Neural crest cell (in vitro differentiated cells): ENCODE measurements at places on chromosomes 5 and 9. TPM values are rescaled to one million over a fixed set of nuclear protein-coding genes. Genes with fewer than 3 reads are reported as not detected.
A peak's percentile ranks its signal among the peaks of the same experiment; 100 is the strongest.

DNA sequence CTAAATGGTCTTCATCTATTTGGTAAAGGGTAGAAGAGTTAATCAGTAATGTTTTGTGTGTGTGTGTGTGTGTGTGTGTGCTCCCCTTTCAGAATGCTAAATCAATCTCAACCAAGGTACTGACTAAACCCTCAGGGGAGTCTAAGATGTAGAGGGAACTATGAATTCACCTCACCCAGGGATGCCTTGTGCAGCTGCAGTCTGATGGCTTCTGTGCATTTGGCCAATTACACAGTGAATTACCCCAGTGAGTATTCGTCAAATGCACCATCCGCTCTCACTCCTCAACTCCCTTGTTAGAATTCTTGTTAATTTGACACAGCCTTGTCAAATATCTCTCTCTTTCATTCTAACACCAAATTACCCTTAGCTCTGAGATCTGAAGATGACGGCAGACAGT lies 234.6 kb downstream of the GABRB2 start:
- no peak overlapping the region for H3K27ac ChIP-seq
- H3K4me3 ChIP-seq = no peak overlapping the region
- no peak for DNase-seq
- no peaks in the 10 kb centered on the region for H3K27me3 ChIP-seq

DNA sequence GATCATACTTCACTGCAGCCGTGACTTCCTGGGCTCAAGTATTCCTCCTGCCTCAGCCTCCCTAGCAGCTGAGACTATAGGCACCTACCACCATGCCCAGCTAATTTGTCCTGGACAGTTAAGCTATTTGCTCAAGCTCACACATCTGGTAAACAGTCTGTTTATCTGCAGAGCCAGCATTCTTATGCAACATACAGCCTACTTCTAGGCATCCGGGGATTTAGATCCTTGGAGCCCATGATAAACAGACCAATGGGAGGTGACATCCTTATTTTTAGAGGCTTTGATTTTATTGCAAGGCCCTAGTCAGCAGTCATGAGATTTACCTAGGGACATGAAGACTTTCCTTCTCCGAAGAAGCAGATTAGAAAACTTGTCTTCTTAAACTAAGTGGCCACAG lies 21.0 kb downstream of the ATOX1 start:
- H3K4me3 ChIP-seq = no peak overlapping the region
- DNase-seq = no peak
- H3K27me3 ChIP-seq = no peaks in the 10 kb centered on the region
- H3K4me1 ChIP-seq = peaks cover 13% of the 10 kb centered on the region
- no peaks in the 10 kb centered on the region for H3K36me3 ChIP-seq
- H3K27ac ChIP-seq = peak overlapping the region; percentile 43

The ANKRD34B gene
- total RNA-seq = 0.05 TPM in 1 of 2 replicates, not detected in the other

The ZNF483 gene
- 26.0 and 28.7 TPM in 2 replicates for total RNA-seq

DNA sequence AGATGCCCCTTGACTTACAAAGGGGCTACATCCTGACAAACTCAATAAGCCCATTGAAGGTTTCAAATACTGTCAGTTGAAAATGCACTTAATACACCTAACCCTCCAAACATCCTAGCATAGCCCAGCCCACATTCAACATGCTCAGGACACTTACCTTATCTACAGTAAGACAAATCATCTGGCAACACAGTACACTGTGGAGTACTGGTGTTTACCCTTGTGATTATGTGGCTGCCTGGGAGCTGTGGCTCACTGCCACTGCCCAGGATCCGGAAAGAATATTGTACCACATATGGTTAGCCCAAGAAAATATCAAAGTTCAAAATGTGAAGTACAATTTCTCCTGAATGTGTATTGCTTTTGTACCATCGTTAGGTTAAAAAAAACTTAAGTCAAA lies 562.2 kb downstream of the HTR1A start:
- no peaks in the 10 kb centered on the region for H3K4me1 ChIP-seq
- DNase-seq = no peak
- H3K4me3 ChIP-seq = no peak overlapping the region

GRCh38 chr5:160213537-160213936 lies 15.8 kb upstream of the FABP6 start:
- no peak overlapping the region for H3K27ac ChIP-seq
- no peak overlapping the region for H3K4me3 ChIP-seq
- H3K27me3 ChIP-seq = peaks cover 3% of the 10 kb centered on the region
- peaks cover 14% of the 10 kb centered on the region for H3K4me1 ChIP-seq
- H3K36me3 ChIP-seq = no peaks in the 10 kb centered on the region
- DNase-seq = no peak

DNA sequence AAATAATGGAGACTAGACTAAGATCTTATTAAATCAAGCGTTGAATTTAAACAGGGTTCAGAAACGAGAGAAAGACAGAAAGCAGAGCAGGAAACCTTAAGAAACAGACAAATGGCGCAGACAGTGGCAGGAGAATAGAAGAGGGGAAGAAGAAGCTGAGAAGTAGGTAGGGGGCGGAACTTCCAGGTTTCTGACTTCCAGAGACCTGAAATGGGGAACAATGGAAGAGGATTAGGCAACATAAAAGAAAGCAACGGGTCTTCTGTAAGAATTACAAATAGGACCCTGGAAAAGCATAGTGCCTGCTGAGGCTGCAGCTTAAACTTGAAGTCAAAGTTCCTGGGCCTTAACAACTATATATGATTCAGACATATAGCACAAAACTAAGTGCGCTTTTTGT lies 101.7 kb downstream of the BNC2 start:
- no peak for DNase-seq
- peaks cover 11% of the 10 kb centered on the region for H3K4me1 ChIP-seq
- H3K36me3 ChIP-seq = no peaks in the 10 kb centered on the region
- no peaks in the 10 kb centered on the region for H3K27me3 ChIP-seq

- H3K4me1 ChIP-seq = peaks cover 28% of the 10 kb centered on the region
- H3K36me3 ChIP-seq = no peaks in the 10 kb centered on the region
- H3K4me3 ChIP-seq = no peak overlapping the region
- H3K27me3 ChIP-seq = no peaks in the 10 kb centered on the region
- H3K27ac ChIP-seq = no peak overlapping the region
Measured at GRCh38 chr9:107046692-107047091, 183.7 kb downstream of the ZNF462 start.

The GABRA1 gene
- not detected in 2 replicates for total RNA-seq

GRCh38 chr5:66553368-66553912 lies 42.8 kb upstream of the MAST4 start:
- DNase-seq = no peak
- H3K4me1 ChIP-seq = no peaks in the 10 kb centered on the region
- no peaks in the 10 kb centered on the region for H3K36me3 ChIP-seq
- H3K4me3 ChIP-seq = no peak overlapping the region
- H3K27ac ChIP-seq = no peak overlapping the region

DNA sequence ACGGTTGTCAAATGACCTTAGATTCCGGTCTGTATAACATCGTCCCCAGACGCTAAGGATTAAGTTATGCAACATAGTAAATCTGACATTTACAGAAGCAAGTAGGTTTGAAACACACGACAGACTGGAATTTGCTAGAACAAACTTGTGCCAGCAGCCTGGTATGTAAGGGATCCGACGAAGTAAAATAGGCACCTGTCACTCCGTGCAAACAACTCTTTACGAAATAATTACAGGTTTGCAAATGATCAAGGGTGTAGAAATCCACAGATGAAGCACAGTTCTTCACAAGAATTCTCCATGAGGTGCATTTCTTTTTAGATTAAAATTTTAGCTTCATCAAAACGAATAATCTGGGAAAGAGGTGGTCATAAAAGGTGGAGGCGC lies 508 bp downstream of the MOCS2 start:
- peaks cover 8% of the 10 kb centered on the region for H3K36me3 ChIP-seq
- peak overlapping the region; percentile 96 for H3K4me3 ChIP-seq
- H3K27ac ChIP-seq = no peak overlapping the region
- no peak for DNase-seq

GRCh38 chr9:643966-644365 lies 197.5 kb upstream of the DMRT1 start:
- no peak for DNase-seq
- H3K4me3 ChIP-seq = no peak overlapping the region
- peaks cover 14% of the 10 kb centered on the region for H3K4me1 ChIP-seq
- no peak overlapping the region for H3K27ac ChIP-seq
- H3K27me3 ChIP-seq = no peaks in the 10 kb centered on the region
- no peaks in the 10 kb centered on the region for H3K36me3 ChIP-seq

The TNC gene
- 0.16 and 0.30 TPM in 2 replicates for total RNA-seq

DNA sequence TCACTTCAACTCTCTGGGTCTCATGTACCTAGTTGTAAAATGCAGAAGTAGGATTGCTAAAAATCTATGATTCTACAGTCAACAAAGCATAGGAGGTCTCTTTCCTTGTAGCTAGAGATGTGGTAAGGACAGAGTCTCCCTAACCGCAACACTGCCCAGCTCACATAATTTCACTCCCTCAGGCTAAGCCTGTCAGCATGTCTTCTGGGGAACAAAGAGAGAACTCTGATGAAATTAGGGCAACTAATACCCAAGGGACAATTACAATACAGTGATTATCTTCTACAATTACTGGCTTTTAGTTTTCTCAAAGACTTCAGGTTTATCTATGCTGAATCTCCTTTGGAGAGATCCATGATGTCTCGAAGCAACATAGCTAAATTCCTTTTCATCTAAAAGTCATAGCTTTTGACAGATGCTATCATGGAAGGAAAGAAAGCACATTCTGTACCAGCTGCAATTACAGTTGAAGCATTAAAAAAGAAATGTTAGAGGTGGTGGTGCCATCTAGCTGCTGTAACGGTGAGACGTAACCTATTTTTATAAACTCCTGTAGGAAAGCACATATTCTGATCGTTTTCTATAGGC lies 141.1 kb upstream of the TARS1 start:
- no peak for DNase-seq
- peak overlapping the region; percentile 80 for H3K27ac ChIP-seq
- peak overlapping the region; percentile 34 for H3K4me3 ChIP-seq
- H3K27me3 ChIP-seq = no peaks in the 10 kb centered on the region
- H3K4me1 ChIP-seq = peaks cover 53% of the 10 kb centered on the region

DNA sequence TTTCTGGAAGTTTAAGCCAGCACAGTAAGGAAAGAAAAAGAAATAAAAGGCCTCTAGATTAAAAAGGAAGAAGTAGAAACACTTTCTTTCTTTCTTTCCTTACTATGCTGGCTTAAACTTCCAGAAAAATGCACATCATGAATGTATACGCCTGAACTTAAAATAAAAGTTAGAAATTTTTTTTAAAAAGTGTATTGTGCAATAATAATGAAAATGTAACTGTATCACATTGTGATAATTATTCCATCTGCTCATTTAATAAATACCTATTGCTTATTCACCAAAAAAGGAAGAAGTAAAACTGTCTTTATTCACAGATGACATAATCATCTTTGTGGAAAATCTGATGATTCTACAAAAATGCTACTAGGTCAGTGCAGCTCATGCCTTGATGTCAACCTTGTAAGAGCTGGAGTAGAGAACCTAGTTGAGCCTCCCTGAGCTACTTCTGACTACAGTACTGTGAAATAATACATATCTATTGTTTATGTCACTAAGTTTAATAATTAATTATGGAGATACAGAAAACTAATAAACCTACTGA lies 49.4 kb downstream of the MCTP1 start:
- H3K4me1 ChIP-seq = no peaks in the 10 kb centered on the region
- DNase-seq = no peak
- no peak overlapping the region for H3K4me3 ChIP-seq
- H3K36me3 ChIP-seq = no peaks in the 10 kb centered on the region
- H3K27me3 ChIP-seq = no peaks in the 10 kb centered on the region

DNA sequence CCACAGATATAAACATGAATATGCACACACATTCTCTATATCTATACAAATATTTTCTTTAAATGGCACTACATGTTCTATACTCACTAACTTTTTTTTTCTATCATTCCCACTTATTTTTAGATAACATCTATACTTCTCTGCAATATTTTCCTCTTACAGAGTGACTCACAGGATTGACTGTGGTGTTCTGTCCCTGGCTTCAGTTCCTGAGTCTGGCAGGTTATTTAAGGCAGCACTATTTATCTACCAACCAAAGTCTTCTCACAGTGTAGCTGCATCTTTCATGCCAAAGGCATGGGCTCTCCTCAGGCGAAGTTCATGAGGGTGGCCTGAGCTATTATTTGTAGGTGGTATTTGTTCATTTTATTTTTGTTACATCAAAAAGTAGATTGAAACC lies 409.0 kb downstream of the PRR16 start:
- H3K4me1 ChIP-seq = no peaks in the 10 kb centered on the region
- H3K4me3 ChIP-seq = no peak overlapping the region
- no peak overlapping the region for H3K27ac ChIP-seq

DNA sequence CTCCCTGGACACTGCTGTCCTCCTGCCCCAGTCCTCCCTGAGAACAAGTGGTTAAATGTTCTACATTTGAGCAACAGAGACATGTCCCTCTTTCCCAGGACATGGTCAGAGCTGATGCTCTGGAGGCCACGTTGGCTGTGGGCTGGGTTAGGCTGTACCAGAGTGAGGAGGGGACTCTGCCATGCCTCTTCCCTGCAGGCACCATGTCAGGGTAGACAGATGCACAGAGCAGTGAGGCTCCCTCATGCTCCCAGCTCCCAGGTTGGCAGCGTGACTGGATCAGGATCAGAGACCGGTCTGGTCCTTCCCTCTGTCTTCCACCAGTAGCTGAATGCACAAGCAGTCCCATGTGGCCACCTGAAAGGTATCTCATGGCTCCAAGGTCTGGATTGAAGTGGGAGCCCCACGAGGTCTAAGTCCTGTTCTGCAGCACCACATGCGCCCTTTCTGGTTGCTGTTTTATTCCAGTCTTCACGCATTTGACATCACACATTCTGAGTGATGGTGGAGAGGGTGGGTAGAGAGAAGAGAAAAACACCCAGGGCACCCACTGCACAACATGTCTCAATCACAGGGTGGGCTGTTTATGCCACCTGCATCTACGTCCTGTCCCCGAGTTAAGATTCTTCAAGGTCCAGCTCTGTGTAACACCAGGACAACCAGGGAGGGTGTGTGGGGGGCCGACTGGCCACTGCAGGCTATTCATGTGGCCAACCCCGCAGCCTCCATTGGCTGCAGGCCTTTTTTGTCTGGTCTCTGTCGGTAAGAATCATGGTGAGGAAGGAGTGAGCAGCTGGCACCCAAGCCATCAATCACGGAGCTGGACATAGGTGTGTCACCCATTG lies 204.9 kb downstream of the FANCC start:
- peak overlapping the region; percentile 6 for H3K27ac ChIP-seq
- H3K36me3 ChIP-seq = peaks cover 3% of the 10 kb centered on the region
- peaks cover 10% of the 10 kb centered on the region for H3K4me1 ChIP-seq
- DNase-seq = no peak
- H3K4me3 ChIP-seq = no peak overlapping the region

DNA sequence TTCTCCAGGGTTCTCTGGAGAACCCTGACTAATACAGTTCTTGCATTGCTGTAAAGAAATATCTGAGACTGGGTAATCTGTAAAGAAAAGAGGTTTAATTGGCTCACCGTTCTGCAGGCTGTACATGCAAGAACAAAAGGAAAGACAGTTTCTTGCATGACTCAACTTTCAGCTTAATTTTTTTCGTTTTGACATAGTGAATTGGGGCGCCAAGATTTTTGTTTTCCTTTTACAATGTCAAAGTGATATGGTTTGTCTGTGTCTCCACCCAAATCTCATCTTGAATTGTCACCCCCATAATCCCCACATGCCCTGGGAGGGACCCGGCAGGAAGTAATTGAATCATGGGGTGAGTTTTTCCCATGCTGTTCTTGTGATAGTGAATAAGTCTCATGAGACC lies 11.8 kb upstream of the CRHBP start:
- no peak overlapping the region for H3K27ac ChIP-seq
- H3K4me1 ChIP-seq = peaks cover 5% of the 10 kb centered on the region
- H3K4me3 ChIP-seq = no peak overlapping the region
- no peaks in the 10 kb centered on the region for H3K36me3 ChIP-seq
- H3K27me3 ChIP-seq = peaks cover 3% of the 10 kb centered on the region
- no peak for DNase-seq
